Stimulated activated CD8-positive, alpha-beta memory T cell treated with anti-CD3 and anti-CD28 coated beads, Interleukin-4, amount 100 ng/mL, for 1 hour (primary cell): ENCODE measurements at places on chromosomes 2 and 18.

DNA sequence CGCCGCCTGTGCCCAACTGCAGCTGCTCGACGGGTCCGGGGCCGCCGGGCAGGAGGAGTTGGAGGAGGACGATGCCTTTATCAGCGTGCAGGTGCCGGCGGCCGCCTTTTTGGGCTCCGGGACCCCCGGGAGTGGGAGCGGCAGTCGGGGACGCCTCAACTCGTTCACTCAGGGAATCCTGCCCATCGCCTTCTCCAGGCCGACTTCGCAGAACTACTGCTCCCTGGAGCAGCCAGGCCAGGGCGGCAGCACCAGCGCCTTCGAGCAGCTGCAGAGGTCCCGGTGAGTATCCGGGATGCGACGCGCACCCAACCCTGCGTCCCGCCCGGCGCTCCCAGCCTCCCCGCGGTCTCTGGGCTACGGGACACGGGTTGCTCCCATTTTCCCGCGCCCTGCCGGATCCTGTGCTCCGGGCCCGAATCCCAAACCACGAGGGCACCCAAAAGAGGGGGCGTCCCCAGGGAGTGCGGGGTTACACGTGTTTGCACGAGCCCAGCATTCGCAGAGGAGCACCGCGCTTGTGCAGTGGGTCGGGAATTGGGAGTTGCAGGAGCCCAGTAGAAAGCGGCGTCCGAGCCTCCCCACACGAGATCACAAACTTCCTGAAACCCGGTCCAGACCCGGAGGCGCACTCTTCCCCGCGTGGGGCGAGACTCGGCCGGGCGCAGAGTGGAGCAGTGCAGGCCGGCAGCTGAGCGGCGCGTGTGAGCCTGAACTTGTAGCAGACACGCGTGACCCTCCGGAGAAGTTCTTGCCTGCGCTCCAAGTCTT, 1.2 kb downstream of the CABLES1 start:
- DNase-seq = no peak

- DNase-seq = no peak
Measured at GRCh38 chr2:95350774-95351597, 51.5 kb upstream of the FAHD2A start.

GRCh38 chr2:9256147-9256546, 49.5 kb downstream of the ASAP2 start:
- DNase-seq = no peak

DNA sequence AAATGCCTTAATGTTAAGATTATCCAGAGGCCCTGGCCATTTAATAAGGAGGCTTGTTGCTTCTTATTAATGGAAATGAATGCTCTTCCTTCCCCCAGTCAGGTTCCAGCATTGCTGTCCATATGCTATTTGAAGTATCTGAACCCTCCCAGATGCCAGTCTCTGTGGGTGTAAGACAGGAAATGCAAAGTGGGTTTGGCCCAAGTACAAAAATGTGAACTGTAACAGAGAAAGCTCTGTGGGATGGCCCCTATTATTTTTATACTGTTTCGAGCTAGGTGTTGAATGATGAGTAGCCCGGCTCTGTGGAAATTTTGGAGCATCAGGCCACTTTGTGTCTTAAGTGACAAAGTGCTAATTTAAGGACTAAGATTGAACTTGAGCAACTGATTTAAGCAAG, 141.0 kb downstream of the UXS1 start:
- DNase-seq = no peak

DNA sequence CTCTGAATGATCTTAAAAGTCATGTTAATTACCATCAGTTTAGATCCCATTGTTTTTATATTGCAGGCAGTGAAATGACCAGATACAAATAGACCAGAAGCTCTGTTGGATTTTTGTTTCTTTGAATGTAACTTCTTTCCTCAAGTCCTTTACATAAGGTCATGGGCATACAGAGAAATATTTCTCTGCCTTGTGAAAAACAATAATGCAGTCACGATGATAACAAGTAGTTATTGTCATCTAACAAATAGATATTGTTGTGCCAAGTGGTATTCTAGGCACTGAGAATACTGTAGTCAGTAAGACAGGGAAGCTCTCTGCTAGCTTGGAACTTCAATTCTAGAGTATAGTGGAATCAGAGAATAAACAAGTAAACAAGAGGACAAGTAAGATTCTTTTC, 94.7 kb upstream of the BARD1 start:
- DNase-seq = no peak

- DNase-seq = no peak
Measured at GRCh38 chr2:160352500-160352899, 141.1 kb downstream of the RBMS1 start.

GRCh38 chr2:151410485-151410834, 758 bp downstream of the RIF1 start:
- DNase-seq = peak; percentile 16

- no peak for DNase-seq
Measured at GRCh38 chr18:79625195-79625923, 54.2 kb upstream of the CTDP1 start.

- DNase-seq = no peak
Measured at GRCh38 chr2:52698408-52698807, 1069.2 kb upstream of the CHAC2 start.

DNA sequence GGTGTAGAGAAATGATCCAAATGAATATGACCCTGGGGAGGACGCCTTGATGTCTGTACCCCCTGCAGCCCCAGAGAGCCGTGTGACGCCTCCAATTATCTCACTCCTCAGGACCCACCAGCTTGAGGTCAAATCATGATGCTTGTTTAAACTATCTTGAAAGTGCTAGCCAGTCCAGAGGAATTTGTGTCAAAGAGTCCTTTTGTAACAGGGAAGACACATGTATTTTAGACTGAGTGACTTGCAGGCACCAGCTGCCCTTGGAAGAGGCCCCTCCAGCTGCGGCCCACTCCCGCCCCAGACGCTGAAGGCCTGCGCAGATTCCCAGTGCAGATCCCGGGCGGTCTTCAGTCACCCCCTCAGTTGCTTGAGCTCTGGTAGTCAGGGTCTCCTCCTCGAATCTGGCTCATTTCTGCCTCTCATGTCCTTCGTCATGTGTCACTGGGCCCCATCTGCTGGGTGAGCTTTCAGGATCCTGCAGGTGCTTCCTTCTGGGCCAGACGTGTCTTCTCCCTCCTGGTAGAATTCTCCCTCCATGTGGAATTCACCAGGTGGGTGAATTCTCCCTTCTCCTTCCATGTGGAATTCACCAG, 77.4 kb downstream of the RNF144A start:
- DNase-seq = no peak

DNA sequence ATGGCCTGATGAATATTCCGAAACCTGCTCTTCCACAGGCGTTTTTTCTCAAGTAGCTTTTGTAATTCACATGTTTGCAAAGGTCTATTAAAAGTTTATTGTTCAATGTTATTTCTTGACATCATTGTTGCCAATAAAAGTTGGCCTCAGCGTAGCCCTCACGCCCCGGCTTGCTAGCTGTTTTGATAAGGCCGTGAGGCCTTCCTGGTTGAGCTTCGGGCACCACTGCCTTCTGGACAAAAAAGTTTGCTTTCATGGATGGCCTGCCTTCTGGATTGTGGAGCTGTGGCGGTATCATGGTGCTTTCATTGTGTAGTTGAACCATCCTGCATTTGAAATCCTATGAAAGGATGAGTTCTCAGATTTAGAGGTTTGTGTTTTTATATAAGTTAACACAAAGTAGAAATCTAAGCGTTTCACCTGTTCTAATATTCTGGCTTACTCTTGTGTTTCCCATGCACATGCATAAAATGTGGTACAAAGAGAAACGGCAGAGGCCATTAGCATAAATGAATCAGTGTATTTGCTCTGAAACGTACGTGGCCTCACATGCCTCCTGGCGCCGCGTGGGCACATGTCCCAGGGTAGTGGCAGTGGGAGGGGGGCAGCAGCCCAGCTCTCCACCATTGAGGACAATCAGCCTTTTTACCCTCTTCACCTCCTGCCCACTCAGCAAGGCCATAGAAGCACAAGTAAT, 134.5 kb downstream of the NCK2 start:
- no peak for DNase-seq

GRCh38 chr2:71069376-71069775, 928 bp downstream of the NAGK start:
- no peak for DNase-seq

DNA sequence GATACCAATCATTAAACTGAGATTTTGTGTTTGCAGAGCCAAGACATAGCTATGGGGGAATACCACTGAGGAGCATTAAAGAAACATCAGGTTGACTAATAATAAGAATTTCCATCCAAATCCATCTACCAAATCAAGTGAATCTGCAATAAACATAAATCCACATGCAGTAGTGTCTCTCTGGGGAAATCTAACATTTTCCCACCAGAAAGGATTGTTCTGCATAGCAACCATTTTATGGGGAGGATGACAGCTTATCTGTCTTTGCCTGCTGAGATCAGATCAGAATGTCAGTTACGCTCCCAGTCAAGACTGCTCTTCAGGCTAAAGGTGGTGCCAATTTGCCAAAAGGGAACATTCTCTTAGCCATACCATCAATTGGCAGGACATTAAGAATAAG, 1098.9 kb upstream of the CHAC2 start:
- DNase-seq = no peak

- DNase-seq = no peak
Measured at GRCh38 chr18:24633121-24633520, 172.7 kb downstream of the HRH4 start.

DNA sequence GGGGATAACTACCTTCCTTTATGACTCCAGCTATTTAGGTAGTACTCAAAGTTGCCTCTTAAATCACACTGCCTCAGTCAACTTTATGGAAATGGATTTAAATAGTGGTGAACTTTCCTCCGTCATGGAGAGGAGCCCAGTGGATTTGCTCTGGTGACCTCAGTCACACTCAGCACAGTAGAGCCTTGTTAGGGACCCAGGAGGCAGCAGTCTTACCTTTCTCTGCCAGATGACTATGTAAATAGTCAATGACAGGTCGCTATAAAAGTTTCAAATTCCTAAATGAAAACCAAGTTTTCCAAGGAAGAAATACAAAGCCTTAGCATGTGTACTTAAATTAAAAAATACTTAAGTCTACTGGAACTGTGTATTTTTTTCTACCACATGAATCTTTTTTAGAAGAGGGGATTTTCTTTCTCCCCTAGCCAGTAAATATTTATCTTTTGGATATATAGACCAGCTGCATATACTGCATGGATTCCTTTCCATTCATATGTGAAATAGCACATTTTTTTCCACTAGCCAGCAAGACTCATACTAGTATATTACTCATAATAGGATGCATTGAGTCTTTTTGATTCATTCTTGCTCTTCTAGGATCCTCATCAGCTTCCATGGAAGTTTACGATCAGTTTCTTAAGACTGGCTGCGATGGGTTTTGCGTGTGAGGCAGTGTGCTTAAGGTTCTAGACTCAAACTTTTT, 147.1 kb downstream of the FMNL2 start:
- DNase-seq = no peak

DNA sequence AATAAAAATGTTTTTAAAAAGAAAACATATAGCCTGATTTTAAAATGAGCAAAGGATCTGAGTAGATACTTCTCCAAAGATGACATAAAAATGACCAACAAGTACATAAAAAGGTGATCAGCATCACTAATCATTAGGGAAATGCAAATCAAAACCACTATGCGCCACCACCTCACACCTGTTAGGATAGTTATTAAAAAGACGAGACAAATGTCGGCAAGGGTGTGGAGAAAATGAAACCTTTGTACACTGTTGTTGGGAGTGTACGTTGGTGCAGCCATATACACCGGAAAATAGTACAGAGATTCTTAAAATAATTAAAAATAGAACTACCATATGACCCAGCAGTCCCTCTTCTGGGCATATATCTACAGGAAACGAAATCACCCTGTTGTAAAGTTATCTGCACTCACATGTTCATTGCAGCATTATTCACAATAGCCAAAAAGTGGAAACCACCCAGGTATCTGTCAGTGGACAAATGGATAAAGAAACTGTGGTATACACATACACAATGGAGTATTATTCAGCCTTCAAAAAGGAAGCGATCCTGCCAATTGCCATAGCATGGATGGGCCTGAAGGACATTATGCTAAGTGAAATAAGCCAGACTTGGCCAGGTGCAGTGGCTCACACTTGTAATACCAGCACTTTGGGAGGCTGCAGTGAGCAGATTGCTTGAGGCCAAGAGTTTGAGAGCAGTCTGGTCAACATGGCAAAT, 91.6 kb downstream of the PRKRA start:
- no peak for DNase-seq

DNA sequence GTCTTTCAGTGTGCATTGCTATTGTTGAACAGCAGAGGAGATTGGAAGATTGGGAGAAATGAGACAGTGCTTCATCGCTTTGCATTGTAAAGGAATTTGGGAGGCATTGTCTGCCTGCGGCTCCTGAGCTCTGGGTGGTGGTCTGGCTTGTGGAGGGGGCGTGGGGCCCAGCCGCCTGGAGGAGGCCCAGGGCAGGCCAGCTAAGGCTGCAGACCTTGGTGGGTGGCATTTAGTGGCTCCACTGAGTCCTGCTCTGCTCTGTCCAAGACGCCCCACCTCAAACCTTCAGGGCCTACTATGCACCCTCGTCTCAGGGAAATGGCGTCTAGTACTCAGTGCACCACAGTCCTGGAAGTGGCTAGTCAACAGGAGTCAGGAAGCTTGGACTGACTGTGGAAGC, 5.7 kb upstream of the HS1BP3 start:
- no peak for DNase-seq

DNA sequence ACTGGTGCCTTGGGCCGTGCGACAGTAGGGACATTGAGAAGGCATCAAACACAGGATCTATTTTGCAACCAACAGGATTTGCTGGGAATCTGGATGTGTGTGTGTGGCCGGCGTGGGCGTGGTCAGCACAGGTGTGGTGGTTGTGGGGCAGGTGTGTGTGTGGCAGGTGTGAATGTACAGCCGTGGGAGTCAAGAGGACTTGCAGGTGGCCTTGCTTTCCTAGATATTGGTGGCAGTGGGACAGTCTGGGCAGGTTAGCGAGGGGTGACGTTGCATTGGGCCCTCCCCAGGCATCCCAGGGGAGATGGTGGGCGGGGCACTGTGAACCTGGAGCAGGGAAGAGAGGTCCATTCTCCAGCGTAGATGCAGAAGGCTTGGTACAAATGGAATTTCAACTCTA, 3.2 kb upstream of the LIMS2 start:
- DNase-seq = no peak

DNA sequence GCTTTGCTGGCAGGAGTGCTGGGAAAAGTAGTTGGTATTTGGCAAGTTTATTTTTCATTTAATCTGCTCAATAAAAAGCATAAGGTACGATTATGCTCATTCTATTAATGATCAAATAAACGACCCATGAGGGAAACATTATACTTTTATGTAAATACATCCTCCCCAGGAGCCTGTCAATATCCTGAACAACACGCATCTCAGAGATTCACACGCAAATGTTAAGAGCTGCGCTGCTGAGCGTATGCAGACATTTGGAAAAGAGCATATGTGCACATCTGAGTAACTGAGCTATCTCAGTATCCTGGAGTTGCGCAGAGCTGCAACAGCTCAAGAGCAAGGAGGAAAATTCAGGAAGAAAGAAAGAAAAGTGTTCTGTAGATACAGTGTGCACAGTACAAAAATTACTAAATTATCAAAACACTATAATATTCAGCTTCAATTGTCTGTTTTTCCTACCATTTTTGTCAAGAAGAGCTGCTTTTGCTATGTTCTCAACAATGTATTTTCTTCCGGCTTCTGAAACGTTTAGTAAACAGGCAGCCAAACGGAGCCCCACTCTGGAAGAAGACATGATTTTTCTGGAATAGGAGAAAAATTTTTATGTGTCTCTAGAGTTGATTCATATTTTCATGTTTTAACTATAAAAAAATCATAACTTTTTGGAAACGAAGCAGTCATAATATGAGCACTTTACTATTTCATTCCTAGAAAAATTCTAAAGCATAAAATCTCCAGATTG, 2.4 kb downstream of the FTCDNL1 start:
- DNase-seq = no peak

GRCh38 chr2:127663566-127664064, 11.7 kb downstream of the LIMS2 start:
- DNase-seq = no peak

GRCh38 chr2:60899230-60899891, 18.0 kb downstream of the REL start:
- DNase-seq = no peak
